ENCODE measurements at places on chromosomes 12 and 14. TPM values are rescaled to one million over a fixed set of nuclear protein-coding genes. Genes with fewer than 3 reads are reported as not detected.
A peak's percentile ranks its signal among the peaks of the same experiment; 100 is the strongest.

Gene GYS2
- 0.29 TPM for total RNA-seq

Gene FAM234B
- total RNA-seq: 5.7 TPM

DNA sequence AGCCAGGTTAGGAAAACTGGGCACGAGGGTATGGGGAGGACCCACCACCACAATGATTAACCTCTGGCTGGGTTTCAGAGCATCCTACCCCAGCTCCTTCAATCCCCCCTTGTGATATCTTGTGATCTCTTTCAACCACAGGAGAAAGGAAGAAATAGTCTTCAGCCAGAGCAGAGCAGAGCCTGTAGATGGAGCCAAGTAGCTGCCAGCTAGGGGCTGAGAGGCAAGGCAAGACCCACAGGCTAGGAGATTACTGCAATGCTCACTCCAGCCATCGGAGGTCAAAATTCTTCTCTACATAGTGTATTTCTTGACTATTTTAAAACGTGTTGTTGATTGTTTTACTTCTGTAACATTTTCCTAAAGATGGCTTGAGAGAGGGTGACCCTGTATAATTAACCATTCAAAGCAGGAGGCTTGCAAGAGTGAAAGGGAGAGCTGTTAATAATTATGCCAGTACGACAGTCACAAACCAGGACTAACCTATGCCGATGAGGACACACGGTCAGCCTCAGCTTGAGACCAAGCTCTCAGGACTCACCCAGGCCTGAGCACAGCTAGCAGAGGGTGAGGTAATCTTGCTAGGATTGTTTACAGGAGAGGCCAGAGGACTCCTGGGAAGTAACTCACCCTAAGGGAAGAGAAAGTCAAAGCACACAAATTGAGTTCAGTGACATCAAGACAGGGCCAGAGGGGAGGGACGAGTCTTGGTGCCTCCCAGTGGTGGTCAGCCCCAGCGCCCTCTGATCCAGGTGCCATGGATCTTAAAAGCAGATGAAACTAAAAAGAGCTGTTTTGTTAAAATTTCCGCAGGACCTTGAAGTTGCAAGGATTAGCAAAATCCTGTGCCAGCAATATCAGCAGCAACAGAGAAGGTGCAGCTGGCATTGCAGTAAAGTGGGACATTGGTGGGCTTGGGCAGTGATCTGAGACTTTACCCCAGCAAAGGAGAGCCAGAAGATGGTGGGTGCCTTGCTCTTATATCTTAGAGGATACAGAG lies 29.8 kb upstream of the CDKN3 start:
- H3K4me1 ChIP-seq: no peaks in the 10 kb centered on the region
- no peak overlapping the region for H3K4me3 ChIP-seq
- H3K27me3 ChIP-seq: no peaks in the 10 kb centered on the region
- DNase-seq: peak; percentile 62
- H3K27ac ChIP-seq: no peak overlapping the region

- no peak overlapping the region for H3K4me3 ChIP-seq
- DNase-seq: no peak
Measured at GRCh38 chr12:23959826-23960225, 10.4 kb upstream of the SOX5 start.

Gene SERPINA5
- total RNA-seq: not detected

GRCh38 chr14:102878970-102879460 lies 43.4 kb upstream of the AMN start:
- no peak overlapping the region for H3K27ac ChIP-seq
- DNase-seq: no peak
- no peak overlapping the region for H3K4me3 ChIP-seq

DNA sequence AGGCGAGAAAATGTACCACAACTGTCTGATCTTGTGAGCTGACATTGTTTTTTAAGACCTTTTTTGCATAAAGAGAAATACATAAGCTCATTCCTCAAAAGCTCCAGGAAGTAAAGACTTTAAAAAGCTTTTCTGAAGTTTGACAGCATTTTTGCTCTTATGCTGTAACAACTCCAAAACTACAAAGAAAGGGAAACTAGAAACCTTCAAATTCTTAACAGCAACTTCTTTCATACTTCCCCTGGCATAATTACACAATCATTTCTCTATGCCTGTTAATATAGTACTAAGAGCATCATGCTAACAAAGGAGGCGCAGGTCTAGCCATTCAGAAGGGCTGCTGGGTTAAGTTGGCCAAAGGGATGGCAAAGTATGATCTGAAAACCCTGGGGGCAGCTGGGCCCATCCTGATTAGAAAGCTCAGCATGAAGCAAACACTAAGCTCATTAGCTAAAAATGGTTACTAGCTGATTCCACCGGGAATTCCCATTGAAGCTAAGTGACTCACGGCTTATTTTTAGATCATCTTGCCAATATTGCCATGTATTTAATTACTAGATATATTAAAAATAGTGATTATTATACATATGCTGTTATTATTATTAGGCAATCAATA lies 26.1 kb upstream of the ANP32D start:
- H3K36me3 ChIP-seq: no peaks in the 10 kb centered on the region
- H3K4me3 ChIP-seq: no peak overlapping the region
- H3K4me1 ChIP-seq: no peaks in the 10 kb centered on the region
- H3K27ac ChIP-seq: no peak overlapping the region

- no peaks in the 10 kb centered on the region for H3K4me1 ChIP-seq
- peaks cover 23% of the 10 kb centered on the region for H3K27me3 ChIP-seq
- no peak overlapping the region for H3K4me3 ChIP-seq
- no peak overlapping the region for H3K27ac ChIP-seq
- no peak for DNase-seq
Measured at GRCh38 chr12:3728686-3729085, 24.2 kb downstream of the CRACR2A start.

Gene ANKRD33
- total RNA-seq: not detected

GRCh38 chr14:100384819-100385813 lies 62.0 kb downstream of the SLC25A47 start:
- peaks cover 29% of the 10 kb centered on the region for H3K4me1 ChIP-seq
- peak; percentile 55 for DNase-seq
- H3K27ac ChIP-seq: no peak overlapping the region

- H3K36me3 ChIP-seq: no peaks in the 10 kb centered on the region
- no peak overlapping the region for H3K4me3 ChIP-seq
- DNase-seq: no peak
- H3K27ac ChIP-seq: no peak overlapping the region
Measured at GRCh38 chr14:48382961-48383360, 707.6 kb upstream of the MDGA2 start.

All from MCF 10A (cell line).